ENCODE measurements at places on chromosomes 1 and 21.

GRCh38 chr1:16014509-16015482 is 3.0 kb downstream of the HSPB7 start:
- DNase-seq = no peak

DNA sequence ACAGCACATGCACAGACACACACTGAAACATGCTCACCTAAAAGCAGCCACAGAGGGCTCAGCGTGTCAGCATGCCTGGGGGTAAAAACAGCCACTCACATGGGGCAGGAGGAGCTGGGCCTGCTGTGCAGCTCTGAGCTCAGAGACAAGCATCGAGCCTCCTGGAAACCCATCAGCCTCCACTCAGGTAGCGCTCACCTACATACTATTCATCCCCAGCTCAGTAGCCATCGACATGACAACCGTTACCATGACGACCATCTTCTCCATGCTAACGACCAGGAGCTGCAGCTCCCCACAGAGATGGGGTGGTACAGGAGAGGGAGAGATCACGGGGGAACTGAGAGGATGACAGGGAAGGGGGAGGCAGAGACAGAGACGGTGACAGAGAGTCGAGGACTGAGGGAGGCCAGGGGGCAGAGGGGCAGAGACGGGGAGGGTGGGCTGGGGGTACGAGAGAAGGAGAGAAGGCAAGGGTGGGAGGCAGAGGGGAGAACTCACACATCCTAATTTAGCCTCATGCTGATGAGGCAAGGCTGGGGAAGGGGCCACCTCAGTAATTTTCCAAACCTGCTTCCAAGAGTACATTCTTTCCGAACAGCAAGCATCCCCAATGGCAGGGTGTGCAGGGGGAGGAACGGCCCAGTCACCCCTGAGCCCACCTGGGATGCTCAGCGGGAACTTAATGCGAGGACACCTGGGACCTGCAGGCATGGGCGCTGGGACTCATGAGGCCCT is 28.4 kb downstream of the SDC3 start:
- DNase-seq = no peak

- no peak for DNase-seq
These were observed 65.7 kb upstream of the NHLH2 start for GRCh38 chr1:115906627-115907026.

GRCh38 chr1:14887764-14888350 is 265.7 kb upstream of the TMEM51 start:
- no peak for DNase-seq

DNA sequence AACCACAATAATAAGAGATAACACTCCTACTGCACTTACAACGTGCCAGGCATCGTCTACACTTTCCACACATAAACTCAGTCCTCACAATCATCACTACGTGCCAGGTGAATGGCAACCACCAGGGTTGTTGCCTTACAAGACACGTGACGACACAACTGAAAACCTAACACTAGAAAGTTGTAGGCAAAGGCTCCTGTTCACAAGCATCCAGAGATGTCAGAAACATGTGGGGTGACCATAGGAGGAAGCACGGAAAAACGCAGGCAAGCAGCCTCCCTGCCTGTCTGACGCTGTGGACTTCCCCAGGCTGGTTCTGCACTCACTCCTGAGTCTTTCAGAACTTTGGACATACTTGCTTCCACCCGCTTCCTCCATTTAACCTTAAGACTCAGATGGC is 7.0 kb downstream of the CAPZB start:
- DNase-seq = no peak

GRCh38 chr1:178941849-178942248 is 71.0 kb upstream of the ANGPTL1 start:
- DNase-seq = no peak

- no peak for DNase-seq
These were observed 580 bp upstream of the BLACAT1 start for GRCh38 chr1:205456383-205456867.

GRCh38 chr1:229159668-229160544 is 111.0 kb upstream of the RAB4A start:
- DNase-seq = no peak

- peak; percentile 19 for DNase-seq
These were observed 36.4 kb downstream of the RXRG start for GRCh38 chr1:165408518-165408917.

GRCh38 chr21:16377857-16378256 is 648.1 kb downstream of the USP25 start:
- DNase-seq = no peak

- DNase-seq = no peak
These were observed 1.5 kb downstream of the MORC3 start for GRCh38 chr21:36321325-36322082.

- DNase-seq = peak; percentile 40
These were observed 82.1 kb downstream of the NENF start for GRCh38 chr1:212514782-212515181.

GRCh38 chr1:152398812-152399698 is 15.0 kb downstream of the CRNN start:
- peak; percentile 22 for DNase-seq

- peak; percentile 32 for DNase-seq
These were observed 2.2 kb downstream of the CELSR2 start for GRCh38 chr1:109251277-109252166.

Data from GM20000 (cell line).